Inflammatory macrophage treated with lipopolysaccharide for 1 hour (primary cell): ENCODE measurements at places on chromosomes 11 and 22.

- DNase-seq, result peak; percentile 78
These were observed 52.2 kb downstream of the PRDM10 start for GRCh38 chr11:129950101-129951091.

GRCh38 chr22:26066534-26066933 is 102.7 kb upstream of the SEZ6L start:
- DNase-seq, result no peak

DNA sequence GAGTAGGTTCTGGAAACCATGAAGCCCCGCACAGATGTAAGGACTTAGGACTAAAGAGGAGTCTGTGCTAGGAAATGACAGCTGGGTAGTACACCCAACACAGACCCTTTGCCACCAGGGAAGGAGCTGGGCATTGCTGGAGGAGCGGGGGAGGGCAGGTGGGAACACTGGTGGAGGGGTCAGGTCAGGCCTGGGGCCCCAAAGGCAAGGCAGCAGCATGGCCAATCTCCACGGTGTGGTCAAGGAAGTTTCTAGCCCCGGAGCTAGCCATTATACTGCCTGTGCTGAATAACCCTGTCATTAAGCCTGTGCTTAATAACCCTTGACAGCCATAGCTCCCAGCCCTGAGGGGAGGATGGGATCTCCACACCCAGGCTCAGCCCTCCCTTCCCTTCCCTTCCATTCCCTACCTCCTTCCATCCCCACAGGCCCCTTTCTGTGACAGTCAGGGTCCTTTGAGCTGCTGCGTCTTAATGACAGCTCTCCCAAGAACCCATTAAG is 2.1 kb downstream of the TMPRSS4 start:
- no peak for DNase-seq

DNA sequence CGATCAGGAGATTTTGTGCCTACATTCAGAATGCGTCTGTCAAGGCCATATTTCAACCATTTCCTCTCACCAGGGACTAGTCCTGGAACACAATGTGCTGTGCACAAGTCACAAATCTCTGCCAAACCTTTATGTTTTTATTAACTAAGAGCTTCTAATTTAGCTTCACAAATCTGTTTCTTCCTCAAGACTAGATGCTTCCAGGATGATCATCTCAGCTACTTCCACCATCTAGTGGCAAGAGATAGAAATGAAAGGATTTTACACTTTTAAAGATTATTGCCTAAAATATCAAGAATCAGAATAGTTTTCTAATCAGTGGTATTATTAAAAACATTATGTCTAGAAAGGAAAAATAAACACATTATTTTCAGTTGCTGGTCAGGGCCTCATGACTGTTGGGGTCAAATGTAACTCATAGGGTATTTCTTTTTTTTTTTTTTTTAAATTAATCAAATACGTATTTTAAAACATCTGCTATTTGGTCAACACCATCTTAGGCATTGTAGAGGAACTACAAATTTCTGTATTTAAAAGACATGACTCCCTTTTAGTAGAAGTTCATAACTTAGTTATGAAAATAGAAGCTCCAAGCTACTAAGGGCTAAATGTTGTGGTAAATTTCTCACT is 1102.6 kb downstream of the DLG2 start:
- DNase-seq, result no peak

GRCh38 chr11:33802194-33802950 is 28.1 kb upstream of the FBXO3 start:
- peak; percentile 12 for DNase-seq

DNA sequence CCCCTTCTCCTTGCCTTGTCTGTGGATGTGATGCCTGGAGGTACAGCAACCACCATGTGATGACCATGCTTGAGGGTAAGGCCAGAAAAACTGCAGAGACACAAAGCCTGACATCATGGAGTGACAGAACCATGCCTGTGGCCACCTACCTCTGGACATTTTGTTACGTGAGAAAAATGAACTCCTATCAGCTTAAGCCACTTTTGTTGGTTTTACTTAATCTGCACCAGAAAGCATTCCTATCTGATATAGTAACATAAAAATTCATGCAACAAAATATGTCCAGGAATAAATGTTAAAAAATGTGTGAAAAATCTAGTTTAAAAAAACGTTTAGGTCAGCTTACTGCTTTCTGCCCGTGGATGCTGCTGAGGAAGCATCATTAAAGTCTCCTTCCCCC is 42.6 kb upstream of the P4HA3 start:
- DNase-seq, result no peak

- DNase-seq, result no peak
These were observed 14.9 kb upstream of the MIEF1 start for GRCh38 chr22:39486951-39487825.

DNA sequence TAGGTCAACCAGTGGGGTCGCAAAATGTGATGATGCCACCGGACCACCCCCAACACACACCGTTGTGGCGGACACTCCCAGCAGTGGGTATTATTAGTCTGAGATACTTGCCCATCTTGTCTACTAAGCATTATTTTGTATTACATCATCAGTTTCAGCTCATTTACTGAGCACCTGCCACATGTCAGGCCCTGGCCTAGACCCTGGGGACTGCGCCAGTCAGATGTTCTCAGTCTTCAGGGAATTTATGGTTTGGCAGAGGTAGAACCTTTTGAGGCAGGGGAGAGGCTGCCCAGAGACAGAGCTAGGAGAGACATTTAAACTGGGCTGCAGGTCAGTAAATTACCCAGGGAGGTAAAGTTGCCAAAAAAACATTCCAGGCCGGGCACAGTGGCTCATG is 43.1 kb upstream of the GCAT start:
- no peak for DNase-seq

DNA sequence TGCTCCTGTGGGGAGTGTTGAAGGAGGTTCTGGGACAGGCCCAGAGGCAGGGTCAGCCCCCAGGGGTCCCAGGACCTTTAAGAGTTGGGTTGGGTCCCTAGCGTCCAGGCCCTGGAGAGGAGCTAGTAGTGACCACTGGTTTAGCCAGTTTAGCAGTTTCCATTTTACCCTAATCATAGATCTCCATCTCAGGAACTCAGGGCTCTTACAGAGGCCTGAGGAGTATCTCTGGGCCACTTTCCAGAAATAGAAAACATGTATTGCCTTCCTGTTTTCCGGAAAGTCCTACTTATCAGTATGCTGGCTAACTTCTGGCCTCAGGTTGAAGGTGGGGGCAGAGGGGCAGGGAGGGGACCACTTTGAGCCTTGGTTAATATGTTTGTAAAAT is 13.5 kb downstream of the NCF4 start:
- DNase-seq, result no peak

DNA sequence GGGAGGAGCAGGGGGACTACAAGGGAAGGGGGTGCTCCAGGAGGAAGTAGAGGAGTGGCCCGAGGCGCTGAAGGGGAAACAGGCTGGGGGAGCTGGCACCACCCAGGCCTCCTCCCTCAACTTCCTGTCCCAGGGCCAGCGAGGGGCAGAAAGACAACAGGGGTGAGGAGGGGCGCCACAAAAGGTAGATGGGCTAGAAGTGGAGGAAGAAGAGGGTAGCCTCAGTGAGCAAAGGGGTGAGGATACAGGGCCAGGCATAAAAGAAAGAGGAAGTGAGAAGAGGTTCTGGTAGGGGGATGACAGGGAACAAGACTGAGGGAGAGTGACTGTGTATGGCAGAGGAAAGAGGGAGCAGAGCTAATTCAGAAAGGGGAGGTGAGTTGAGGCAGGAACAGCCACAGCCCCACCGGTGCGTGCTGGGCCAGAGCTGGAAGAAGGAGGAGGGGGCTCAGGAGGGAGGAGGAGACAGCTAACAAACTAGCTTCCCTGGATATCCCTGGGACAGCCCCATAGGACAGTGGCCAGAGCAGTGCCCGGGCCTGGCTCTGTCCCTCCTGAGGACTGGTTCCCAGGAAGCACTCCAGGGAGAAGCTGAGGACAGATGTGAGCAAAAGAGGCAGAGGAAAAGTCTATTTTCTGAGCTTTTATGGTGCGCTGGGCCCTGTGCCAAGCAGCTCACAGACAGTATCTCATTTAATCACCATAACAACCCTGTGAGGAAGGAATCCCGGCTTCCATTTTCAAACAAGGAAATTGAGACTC is 8.5 kb downstream of the DCHS1 start:
- no peak for DNase-seq

GRCh38 chr11:123509737-123510578 is 79.9 kb downstream of the GRAMD1B start:
- DNase-seq, result no peak

DNA sequence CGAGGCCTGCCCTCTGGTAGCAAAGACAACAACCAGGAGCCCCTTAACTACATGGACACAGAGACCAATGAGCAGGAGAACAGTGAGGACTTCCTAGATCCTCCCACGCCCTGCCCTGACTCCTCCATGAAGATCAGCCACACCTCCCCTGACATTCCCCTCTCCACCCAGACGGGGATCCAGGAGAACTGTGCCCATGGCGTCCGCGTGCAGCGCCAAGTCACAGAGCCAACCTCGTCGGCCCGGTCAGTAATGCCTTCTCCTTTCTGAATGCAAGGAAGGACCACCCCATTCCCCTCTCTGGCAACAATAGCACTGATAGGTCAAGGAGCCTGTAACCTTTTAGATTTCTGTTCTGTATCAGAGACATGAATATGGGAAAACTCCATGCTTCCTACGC is 51.4 kb downstream of the SYT9 start:
- DNase-seq, result no peak

DNA sequence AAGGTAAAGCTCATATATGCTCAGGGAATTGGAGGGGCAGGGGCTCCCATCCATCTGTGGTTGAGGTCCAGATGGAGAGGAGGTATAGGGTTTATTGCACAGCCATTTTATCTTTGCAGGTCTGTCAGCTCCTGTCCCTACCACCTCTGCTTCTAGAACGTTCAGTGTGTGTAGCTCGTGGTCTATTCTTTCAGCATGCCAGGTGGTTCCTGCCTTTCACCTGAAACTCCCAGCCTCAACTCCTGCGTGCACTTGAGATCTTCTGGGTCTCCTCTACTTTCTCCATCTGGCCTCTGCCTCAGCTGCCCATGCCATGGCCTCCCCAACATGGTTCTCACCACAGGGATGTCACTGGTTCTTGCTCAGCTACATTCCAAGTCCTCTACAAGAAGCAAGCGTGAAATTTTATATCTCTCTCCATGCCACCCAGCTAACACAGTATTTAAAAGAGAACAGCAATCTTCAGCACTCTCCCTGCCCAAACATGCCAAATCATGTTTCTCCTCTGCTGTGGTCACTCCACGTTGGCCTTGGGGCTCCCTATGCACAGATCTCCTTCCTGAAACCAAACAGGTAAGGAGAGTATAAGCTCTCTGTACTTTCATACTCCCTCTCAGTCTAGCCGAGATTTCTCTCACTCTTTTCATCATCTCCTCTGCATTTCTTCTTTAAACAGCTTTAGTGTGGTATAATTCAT is 157.8 kb upstream of the TRPC6 start:
- no peak for DNase-seq

GRCh38 chr22:35785181-35785923 is 67.7 kb downstream of the APOL5 start:
- peak; percentile 20 for DNase-seq

- no peak for DNase-seq
These were observed 11.5 kb downstream of the CARD10 start for GRCh38 chr22:37507731-37508130.

GRCh38 chr11:80186692-80187091 is 745.9 kb upstream of the TENM4 start:
- DNase-seq, result no peak

DNA sequence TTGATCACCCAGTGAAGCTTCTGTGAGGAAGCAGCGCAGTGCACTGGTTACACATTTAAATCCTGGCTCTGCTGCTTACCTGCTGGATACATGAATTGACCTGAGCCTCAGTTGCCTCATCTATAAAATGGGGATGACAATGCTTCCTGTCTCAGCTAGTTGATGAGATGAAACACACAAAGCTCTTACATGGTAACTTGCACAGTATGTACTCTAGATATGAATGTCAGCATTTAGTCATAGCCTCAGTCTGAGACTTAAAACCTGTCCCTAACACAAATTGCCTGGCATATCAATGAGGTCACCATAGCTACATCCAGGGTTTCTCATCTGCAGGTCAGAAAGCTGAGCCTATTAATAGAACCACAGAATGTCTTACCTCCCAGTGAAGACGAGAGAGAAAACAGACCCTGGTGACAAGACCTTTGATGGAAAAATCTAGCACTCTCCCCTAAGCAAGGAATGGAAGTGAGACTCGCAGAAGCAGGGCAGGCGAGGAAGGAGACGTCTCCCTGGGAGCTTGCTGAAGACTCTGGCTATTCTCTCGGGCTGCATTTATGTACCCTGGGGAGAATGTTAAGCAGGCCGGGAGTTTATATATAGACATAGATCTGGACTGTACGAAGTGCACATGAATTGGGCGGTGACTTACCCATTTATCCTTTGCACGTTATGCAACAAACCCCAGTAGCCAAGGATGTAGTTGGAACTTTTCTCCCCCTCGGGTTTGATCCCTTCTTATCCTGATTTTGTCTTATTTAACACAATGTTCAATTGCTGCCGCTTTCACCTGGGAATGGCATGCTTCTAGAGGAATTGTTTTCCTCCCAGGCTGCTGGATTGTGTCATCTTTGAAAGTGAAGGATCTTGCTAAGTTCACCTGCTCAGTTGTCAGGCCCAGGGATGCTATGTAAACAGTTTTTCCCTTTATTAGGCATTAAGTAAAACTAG is 18.0 kb downstream of the SDHAF2 start:
- no peak for DNase-seq

DNA sequence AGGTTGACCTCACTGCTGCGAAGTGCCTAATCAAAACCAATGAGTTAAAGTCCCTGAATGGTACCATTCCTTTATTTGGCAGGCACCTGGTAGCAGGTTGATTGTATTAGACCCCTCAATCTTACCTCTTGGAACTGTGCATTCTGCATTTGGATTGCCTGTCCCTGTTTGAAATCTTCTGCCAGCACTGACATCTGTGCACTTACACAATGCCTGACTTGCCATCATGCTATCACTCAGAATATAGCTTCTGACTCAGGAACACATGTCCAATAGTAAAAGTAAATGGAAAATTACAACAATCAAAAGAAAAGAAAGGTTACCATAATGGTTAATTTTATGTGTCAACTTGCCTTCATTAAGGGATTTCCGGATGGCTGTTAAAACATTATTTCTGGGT is 366.0 kb upstream of the PDGFD start:
- no peak for DNase-seq

DNA sequence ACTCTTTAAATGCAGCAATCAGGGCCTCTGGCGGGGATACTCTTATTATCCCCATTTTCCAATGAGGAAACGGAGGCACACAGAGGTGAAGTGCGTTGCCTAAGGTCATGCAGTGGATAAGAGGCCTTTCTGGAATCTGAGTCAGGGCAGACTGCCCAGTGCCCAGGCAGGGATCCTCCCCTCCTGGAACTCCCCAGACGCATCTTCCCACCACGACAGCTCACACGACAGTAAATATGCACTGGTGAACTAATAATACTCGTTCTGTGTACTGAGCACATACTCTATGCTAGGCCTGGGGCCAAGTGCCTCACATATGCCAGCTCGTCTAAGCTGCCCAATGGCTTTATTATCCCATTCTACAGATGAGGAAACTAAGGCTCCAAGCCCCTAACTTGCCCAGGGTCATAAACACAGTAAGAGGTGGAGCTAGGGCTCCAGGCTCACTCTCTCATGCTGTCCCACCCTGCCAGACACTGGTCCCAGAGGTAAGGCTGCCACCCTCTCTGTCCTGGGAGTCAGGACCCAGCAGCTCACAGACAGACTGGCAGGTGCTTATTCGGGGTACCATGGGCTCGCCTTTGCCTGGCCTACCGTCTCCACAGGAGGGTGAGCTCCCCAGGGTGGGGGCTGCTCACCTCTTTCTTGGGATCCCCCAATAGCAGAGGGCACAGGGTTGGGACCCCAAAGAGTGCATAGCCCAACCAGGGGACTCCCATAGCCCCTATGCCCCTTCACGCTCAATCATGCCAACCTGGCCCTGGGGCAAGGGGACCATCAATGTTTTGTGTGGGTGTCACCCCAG is 2.3 kb downstream of the IL2RB start:
- no peak for DNase-seq

GRCh38 chr22:27416511-27417420 is 384.8 kb downstream of the MN1 start:
- DNase-seq, result no peak
